Pericardium fibroblast (primary cell): ENCODE measurements at places on chromosomes 7 and 10. TPM values are rescaled to one million over a fixed set of nuclear protein-coding genes. Genes with fewer than 3 reads are reported as not detected.

Gene PRPF18
- total RNA-seq: 14.9 and 24.4 TPM in 2 replicates

Gene CARD11
- 0.26 and 0.70 TPM in 2 replicates for total RNA-seq

Gene LIPN
- total RNA-seq: not detected in 2 replicates

Gene TRIM73
- under 0.01 and 0.70 TPM in 2 replicates for total RNA-seq

Gene LRRC18
- not detected in 2 replicates for total RNA-seq

Gene ASB10
- not detected in 2 replicates for total RNA-seq
